Renal cortex interstitium (tissue), 15 donors: ENCODE measurements at places on chromosomes 16 and 17. TPM values are rescaled to one million over a fixed set of nuclear protein-coding genes. Genes with fewer than 3 reads are reported as not detected.
A peak's percentile ranks its signal among the peaks of the same experiment; 100 is the strongest.

GRCh38 chr16:64121473-64121872 is 1000.4 kb downstream of the CDH11 start:
- DNase-seq, result peak; percentile 12

DNA sequence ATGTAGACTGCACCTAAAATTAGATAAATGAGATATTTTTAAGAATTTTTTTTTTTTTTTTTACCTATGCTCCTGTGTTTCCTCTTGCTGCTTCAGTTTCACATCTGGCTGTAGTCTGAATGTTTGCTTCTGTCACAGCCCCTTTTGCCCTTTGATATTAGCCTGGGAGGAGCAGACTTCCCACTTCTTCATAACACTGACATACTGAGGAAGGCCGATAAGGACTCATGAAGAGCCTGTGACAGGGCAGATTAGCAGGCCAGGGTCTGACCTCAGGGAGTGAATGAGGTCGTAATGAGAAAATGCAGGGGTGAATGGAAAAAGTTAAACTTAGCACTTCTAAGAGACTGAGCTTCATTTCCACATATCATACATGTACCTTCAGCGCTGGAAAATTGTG is at the start of gene SLFN14:
SLFN14 (minus strand) TSS at position 117 of the 400 bp plus-strand sequence. CDS start 2,757 bp downstream, outside the sequence.
- no peak for DNase-seq

GRCh38 chr17:63622574-63623390 is 565 bp downstream of the MAP3K3 start:
- DNase-seq, result no peak

GRCh38 chr17:28579526-28579925 is 2.8 kb upstream of the ALDOC start:
- DNase-seq, result no peak

DNA sequence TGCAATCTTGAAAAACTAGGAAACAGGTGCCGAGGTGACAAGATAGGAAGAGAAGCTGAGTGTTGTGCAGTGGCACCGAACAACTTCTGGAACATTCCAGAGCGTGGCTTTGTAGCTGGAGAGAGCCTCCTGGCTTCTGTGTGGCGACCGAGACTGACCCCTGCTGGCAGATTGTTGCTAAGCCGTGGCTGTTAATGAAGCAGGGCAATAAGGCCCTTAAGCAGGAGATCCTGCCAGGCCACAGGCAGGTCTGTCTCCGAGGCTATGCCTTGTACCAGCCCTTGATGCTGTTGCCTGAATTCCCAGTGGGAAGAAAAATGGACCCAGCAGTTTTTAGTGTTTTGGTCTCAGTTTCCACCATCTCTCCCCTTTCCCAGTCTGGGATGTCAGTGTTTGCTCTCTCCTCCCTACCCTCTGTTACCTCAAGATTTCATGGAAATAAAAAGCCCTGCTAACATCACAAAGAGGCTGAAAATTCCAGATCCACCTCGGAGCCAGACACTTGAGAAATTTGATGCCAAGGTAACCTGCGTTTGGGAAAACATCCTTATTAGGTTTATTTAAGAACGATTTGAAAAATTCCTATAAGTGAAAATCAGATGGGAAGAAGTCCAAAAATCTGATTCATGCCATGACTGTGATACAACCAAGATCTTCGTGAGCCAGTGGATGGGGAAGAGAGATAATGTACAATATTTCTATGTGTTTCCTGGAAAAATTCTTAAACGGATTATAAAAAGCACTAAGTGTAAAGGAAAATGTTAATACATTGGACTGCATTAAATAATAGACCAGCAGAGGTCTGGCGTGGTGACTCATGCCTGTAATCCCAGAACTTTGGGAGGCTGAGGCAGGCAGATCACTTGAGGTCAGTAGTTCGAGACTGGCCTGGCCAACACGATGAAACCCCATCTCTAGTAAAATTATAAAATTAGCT is 265.1 kb downstream of the PRKCA start:
- no peak for DNase-seq

The ABCC3 gene
- 15.5 TPM for polyA plus RNA-seq
